Activated CD8-positive, alpha-beta T cell treated with anti-CD3 and anti-CD28 coated beads, Interleukin-2, amount 10 ng/mL, durations not matched to agents 7 days and 5 days (primary cell): ENCODE measurements at places on chromosomes 1 and 21.

- DNase-seq, result no peak
These were observed 792.8 kb downstream of the USP25 start for GRCh38 chr21:16522548-16522947.

DNA sequence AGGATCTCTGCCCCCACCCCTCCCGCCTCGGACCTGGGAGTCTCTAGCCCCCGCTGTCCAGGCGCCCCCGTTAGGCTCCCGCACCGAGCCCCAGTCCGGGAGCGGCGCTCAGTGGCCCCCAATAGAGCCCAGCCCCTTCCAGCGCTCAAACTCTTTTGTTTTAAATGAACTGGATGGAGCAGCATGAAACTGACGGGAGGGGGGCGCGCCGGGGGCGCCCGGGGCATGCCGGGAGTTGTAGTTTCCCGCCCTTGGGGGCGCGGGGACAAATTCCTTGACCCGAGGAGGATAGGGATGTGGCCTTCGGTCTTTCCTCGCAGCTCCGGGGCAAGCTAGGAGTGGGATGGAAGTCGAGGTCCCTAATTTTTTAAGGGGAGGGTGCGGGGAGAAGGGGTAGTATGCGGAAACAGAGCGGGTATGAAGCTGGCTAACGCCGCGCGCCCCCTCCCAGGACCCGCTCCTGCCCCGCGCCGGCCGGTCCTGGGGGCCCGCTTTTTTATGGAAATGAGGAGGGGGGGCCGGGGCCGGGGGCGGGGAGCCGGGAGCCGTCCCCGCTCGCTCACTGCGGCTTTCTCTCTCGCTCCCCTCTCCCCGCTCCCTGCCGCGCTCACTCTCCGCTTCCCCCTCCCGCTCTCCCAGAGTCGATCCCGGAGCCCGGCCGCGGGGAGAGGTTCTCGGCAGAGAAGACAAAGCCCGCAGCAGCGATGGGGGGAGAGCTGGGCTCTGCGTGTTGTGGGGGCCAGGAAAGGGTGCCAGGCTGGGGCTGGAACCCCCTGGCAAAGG lies at the start of gene MEX3A:
Gene MEX3A (minus strand): TSS at position 157 of the 783 bp plus-strand sequence. CDS start 467 bp downstream, outside the sequence.
- DNase-seq, result peak; percentile 70

- no peak for DNase-seq
These were observed 35.8 kb downstream of the S100B start for GRCh38 chr21:46569081-46569480.

GRCh38 chr1:192158181-192158580 lies at the start of gene RGS18:
TSS of gene RGS18 (plus strand) at chr1:192158462. CDS start at chr1:192158638, 176 bp downstream.
- no peak for DNase-seq

DNA sequence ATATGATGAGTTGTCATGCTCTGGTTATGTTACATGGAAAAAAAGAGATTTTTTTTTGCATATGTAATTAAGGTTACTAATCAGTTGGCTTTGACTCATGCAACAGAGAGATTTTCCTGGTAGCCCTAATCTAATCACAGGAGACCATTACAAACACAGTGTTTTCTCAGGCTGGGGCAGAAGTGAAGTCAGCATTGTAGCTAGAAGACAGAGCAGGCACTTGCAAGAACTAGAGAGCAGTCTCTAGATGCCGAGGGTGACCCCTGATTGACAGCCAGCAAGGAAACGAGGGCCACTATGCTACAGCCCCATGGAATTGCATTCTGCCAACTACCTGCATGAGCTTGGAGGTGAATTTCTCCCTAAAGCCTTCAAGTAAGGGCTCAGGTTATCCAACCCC lies 151.3 kb downstream of the RUNX1 start:
- peak; percentile 12 for DNase-seq

GRCh38 chr21:37631319-37632117 lies 264.9 kb downstream of the DYRK1A start:
- DNase-seq, result no peak

- DNase-seq, result no peak
These were observed 260.7 kb downstream of the AJAP1 start for GRCh38 chr1:4915154-4915553.

DNA sequence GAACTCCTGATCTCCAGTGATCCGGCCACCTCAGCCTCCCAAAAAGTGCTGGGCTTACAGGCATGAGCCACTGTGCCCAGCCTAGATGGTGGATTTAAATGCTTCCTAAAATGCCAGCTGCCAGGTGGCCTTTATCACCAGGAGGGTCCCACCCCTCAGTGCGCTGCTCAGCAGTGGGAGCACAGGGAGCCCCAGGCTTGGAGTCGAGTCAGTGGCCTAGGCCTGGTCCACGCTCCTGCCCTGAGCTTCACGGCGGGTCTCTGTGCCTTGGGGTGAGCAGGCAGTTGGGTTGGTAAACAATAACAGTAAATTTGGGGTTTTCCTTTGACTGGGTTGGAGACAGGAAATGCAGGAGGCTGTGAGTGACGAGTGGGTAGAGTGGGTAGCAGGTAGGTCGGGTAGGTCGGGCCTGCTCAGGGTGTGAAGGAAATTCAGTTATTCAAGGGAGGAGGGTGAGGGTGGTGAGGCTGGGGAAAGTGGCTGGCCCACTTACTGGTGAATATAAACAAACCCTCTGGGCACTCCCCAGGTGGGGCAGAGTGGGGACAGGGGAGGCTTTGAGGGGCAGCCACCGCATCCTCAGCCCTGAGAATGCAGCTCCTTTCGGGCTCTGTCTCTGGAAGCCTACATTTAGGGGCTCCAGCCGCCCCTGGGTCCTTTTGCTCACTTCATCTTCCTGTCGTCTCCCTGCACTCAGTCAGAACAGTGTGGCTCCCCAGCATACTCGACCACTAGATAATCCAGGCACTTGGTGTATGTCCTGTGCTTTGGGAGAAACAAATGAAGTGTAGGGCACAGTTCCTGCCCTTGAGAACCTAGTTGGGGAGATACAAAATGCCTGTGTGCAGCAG lies 33.5 kb upstream of the IL19 start:
- DNase-seq, result peak; percentile 52

- no peak for DNase-seq
These were observed 120.1 kb upstream of the ARHGEF16 start for GRCh38 chr1:3334366-3334765.

GRCh38 chr1:201216395-201217085 lies 25.9 kb downstream of the IGFN1 start:
- DNase-seq, result no peak

- no peak for DNase-seq
These were observed 184.9 kb upstream of the ATP1B1 start for GRCh38 chr1:168921629-168922028.

DNA sequence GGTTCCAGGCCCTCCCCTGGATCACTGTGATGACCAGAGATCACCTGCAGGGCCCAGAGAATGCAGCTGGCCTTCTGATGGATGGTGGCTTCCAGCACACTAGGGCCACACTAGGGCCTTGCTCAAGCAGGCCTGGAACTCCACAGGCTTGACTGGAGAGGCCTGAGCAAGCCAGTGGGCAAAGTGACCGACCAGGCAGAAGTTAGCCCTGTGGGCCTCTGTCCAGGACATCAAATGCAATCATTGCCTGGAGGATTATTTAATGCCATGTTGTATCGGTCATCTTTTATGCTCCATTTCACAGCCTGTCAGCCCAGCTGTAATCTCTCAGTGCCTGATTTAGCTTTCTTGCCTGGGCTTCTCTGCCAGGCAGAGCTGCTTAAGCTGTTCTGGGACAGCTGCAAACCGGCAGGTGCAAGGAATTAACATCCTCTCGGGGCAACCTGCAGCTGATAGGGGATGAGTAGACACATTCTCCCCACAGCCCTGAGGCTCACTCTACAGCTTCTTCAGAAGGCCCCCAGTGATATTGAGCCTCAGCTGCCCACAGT lies 17.7 kb downstream of the NENF start:
- DNase-seq, result no peak

GRCh38 chr1:28139025-28139712 lies 37.3 kb downstream of the PTAFR start:
- no peak for DNase-seq

DNA sequence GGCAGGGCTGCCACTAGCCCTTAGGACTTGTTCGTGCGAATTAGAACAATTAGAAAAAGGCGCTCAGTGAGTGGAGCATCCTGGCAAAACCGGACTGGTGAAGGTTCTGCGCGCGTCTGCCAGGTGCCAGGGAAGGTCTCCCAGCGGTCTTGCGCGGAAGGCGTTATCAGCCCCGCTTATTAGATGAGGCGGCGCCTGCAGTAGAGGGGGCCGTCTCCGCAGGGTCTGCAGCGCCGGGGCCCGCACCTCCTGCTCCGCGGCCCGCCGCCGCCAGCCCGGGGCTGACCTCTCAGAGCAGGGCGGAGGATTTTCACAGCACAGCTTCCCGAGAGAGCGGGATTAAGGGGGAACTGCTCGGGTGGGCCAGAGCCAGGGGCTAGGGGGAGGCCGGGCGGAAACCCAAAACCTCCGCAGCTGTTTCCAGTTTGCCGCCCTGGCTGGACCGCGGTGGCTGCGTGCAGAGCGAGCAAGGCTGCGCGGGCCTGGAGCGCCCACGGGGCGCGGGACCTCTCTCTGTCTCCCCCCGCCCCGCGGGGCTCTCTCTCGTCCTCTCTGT lies 155.2 kb downstream of the FOXD2 start:
- peak; percentile 16 for DNase-seq

- DNase-seq, result no peak
These were observed 68.3 kb downstream of the ADSS2 start for GRCh38 chr1:244383278-244383884.

GRCh38 chr1:36055706-36056105 lies 28.2 kb upstream of the TEKT2 start:
- DNase-seq, result no peak

DNA sequence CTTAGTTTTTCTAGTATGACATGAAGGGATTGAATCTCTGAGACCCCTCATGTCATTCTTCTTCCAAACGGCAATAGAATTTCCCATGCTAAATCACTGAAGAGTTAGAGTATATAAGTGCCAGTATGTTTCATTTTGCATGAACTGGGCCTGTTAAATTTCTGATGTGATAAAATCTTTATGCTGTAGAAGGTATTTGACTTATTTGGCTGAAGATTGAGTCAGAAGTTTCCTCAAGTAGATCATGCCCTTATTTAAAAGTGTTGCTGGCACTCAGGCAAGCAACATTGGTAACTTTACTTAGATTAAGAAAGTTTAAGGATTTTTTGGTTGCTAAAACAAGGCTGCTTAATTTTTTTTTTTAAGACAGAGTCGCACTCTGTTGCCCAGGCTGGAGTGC lies 13.3 kb downstream of the ATF6 start:
- DNase-seq, result no peak

DNA sequence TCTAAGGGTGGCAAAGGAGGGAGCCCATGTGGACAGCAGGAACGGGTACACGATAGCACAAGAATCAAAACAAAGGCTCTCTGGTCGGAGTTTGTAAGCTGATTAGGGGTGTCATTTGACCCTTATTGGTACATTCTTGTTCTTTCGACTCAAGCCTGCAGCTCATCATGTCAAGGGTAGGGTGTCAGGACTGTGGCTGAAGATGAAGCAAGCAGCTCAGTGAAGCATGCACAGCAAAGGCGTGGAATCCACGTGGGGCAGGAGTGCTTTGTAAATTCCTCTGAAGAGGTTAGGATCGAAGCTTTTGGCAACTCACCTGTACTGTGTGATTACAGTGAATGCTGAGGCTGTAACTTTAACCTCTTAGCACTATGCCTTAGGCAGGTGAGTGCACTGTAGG lies 4.7 kb upstream of the ABCB10 start:
- DNase-seq, result no peak

- no peak for DNase-seq
These were observed 3.4 kb upstream of the ARHGAP29 start for GRCh38 chr1:94240822-94241221.

DNA sequence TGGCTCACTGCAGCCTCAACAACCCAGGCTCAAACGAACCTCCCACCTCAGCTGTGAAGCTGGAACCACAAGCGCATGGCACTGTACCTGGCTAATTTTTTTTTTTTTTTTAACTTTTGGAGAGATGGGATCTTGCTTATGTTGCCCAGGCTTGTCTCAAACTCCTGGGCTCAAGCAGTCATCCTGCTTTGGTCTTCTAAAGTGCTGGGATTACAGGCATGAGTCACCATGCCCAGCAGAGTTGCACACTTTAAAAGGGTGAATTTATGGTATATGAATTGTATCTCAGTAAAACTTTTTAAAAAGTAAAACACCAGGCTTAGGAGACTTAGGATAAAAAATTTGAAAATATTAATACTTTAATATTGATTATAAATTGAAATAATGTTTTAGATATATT lies 99.1 kb downstream of the CLEC20A start:
- no peak for DNase-seq

- no peak for DNase-seq
These were observed 61.0 kb downstream of the ATP5PO start for GRCh38 chr21:33854604-33855003.

DNA sequence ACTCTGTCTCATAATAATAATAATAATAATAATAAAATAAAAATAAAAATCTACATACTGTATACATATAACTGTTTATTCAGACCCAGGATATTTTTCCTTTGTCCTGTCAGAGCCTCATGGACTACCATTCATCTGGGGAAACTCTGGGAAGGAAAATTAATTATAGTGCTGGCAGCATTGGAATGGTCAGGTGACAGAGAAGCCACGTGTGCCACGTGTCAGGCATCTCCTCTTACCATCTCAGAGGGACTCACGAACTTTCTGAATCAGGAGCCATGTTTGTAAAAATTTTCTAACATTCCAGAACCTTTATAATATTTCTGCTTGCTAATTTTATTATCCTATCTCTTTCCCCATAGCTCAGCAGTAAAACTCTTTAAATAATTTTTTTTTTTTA lies 97.8 kb upstream of the HNRNPU start:
- no peak for DNase-seq

GRCh38 chr1:30914931-30915330 lies 6.4 kb upstream of the SDC3 start:
- DNase-seq, result no peak

DNA sequence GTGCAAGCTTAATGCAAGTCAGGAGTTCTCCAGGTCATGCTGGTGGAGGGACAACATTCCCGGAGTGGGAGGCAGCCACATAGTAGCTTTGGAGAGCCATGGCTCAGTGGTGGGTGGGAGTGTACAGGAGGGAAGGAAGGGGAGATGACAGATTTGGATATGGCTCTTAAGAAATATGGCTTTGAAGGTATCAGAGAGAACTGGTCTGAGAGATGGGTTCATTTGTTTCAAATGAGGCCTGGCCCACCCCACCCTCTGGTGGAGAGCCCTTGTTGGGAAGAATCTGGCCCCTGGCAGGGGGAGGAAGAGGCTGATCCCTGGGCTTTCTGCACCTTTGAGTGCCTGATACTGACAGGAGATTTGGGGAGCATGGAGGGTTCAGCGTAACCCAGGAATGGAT lies 6.1 kb downstream of the DMBX1 start:
- DNase-seq, result no peak

GRCh38 chr1:236336084-236336483 lies 54.3 kb upstream of the ERO1B start:
- DNase-seq, result no peak

GRCh38 chr1:59486615-59487014 lies 189.7 kb downstream of the FGGY start:
- no peak for DNase-seq

GRCh38 chr1:155967341-155968050 lies 10.9 kb downstream of the ARHGEF2 start:
- peak; percentile 50 for DNase-seq

- no peak for DNase-seq
These were observed 327.2 kb upstream of the CXADR start for GRCh38 chr21:17185674-17186073.

GRCh38 chr21:44874240-44874496 lies 678 bp upstream of the PTTG1IP start:
- DNase-seq, result no peak

GRCh38 chr1:169590932-169591331 lies 4.7 kb upstream of the F5 start:
- DNase-seq, result no peak
